Stimulated activated CD4-positive, alpha-beta T cell treated with anti-CD3 and anti-CD28 coated beads, Interleukin-1b, Interleukin-23, amount 100 ng/mL, for 4 hours (primary cell): ENCODE measurements at places on chromosomes 6 and 20.

DNA sequence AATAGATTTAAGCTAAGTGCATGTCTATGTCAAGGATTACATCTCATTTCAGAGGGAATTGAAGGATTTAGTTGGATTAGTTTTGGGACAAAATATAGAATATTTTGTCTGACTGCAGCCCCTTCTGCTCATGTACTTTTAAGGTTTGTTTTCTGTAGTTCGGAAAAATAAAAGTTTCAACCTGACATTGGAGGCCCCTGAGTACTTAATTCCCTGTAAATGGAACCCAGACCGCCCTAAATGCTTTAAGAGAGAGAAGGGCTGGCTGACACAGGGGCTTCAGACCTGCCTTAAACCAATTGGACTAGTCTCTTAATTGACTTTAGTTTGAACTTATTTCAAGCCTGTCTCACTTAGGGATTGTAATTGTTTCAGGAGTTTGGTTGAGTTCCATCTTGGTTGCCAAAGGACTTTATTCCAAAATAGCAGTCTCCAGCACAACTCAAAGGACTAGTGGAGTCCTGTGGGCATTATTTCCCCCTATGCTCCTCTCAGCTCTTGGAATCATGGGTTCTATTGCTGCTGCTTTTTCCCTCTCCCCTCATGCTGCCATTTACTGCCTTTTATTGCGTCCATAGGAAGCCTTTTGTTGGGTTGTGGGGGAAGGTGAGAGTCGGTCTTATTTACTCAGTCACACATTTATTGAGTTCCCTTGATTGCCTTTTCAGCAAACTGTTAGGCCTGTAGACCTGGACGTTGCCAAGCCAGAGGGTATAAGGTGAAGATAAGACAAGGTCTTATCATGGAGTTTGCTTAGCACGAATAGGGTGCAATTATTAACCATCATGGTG lies 14.5 kb downstream of the BRD2 start:
- DNase-seq = no peak

- no peak for DNase-seq
These were observed 29.8 kb downstream of the ARHGAP40 start for GRCh38 chr20:38631155-38632022.

- DNase-seq = no peak
These were observed 384.8 kb upstream of the SOX4 start for GRCh38 chr6:21208796-21209186.

DNA sequence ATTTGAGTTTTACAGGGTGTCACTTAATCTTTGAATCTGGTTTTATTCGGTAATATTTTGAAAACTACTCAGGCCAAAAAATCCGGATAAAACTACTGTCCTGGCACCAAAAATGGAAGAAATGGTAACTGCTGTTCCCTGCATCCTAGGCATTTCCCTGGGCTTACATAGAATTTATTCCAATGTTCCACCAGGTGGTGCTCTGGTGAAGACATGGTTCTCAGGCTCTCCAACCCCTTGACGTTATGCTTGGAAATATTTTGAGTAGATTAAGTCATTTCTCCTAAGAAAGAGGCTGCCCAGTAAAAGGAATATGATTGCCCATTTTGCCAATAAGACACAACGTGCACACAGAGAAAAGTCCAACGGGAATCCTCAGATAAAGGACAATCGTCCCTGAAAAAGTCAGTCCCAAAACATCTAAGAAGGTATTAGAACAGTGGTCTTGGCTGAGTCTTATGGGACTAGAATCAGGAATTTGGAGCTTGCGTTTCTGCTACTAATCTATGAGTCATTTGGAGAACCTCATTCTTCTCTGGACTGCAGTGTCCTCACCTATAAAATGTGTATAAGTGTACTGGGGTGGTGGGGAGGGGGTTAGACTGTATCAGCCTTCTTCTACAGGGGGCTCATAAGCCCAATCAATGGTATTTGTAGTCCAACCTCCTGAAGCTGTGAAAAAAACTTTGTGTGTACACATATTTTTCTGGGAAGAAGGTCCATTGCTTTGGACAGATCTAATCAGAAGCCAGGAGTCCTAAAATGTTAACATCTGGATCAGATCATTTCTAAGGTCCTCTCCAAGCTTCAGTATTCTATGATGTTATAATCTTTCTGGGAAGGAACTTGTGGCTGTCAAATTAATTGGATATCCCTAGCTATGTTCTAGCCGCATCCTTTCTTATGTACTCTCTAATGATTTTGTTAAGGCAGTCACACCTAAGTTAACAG lies 131.0 kb upstream of the BMP2 start:
- DNase-seq = no peak

DNA sequence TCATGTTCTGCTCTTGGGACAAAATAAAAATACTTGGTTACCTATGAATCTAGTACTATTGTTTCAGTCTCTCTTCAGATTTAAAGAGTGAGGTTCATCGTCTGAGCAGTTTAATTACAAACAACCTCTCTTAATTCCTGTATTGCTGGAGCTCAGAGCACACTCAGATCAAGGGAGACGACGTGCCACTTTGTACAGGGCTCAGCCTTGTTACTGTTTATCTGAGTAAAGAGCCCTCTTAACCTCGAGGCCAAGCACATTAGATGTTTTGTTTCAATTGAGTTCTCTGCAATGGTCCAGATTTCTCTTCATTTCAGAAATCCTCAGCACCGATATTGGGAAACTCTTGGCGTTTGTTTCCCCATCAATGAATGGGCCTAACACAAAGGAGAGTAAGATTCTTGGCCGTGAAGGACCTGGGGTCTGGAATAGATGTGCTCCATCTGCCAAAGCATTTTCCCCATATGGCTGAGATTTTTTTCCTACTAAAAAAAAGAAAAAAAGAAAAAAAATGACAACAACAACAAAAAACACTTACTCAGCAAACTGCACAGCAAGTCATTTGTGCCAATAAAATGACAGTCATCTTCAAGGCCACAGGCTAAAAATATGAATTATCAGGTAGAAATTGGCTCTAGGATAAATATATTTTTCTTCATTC lies 82.6 kb upstream of the CCN6 start:
- no peak for DNase-seq

DNA sequence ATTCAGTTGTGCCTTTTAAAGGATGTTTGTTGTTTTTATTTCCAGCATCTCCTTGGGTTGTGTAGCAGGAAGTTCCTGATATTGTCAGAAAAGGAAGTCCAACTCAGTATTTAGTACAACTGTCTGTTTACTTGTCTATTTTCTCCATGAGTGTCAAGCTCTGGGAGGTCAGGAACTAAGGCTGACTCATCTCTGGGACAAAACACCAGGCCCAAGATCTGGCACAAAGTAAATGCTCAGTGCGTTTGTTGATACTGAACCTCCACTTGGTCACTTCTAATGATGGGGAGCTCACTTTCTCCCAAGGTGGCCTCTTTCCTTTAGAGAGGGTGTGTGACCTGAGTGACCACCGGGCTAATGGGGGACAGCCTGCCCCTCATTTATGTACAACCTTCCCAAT lies 12.6 kb upstream of the PIGU start:
- no peak for DNase-seq

DNA sequence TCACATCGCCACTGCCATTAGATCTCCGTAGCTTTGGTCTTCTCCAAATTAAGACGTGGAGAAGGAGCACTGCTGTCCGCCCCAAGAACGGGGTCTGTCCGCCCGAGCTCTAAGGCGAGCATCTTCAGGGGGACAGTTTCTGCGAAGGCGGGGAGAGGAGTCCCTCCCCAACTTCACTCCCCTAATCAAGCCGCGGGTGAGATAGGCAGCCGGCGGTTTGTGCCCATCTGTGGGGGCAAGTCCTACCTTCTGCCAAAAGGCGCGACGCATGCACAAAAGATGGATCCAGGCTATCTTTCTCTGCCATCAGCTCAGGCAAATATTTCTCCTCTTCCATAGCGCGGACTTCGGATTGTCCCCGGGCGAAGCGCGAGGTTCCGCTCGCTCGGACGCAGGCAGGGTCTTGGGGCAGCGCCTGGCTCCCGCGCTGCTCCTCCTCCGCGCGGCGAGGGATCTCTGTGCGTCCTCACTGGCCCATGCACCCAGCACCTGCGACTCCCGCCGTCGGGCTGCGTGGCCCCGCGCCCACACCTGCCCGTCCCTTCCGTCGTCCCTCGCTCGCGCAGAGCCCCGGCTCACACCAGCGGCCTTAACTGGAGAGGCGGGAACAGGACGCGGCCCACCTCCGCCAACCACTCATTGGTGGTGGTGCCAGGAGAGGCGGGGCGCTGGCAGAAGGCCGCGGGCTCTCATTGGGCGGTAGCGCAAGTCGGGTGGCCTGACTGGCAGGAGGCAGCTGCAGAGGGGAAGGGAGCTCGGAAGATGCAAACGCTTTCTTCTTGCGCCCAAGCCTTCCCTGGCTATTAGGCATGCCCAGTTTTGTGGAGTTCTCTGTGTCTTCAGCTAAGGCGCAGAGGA lies at the start of gene KHDRBS2:
KHDRBS2 (minus strand) TSS at position 614 of the 858 bp plus-strand sequence.
- no peak for DNase-seq

GRCh38 chr20:17872434-17872833 lies 96.2 kb downstream of the SNX5 start:
- DNase-seq = no peak

- DNase-seq = no peak
These were observed 164.9 kb upstream of the PRND start for GRCh38 chr20:4556781-4557180.

DNA sequence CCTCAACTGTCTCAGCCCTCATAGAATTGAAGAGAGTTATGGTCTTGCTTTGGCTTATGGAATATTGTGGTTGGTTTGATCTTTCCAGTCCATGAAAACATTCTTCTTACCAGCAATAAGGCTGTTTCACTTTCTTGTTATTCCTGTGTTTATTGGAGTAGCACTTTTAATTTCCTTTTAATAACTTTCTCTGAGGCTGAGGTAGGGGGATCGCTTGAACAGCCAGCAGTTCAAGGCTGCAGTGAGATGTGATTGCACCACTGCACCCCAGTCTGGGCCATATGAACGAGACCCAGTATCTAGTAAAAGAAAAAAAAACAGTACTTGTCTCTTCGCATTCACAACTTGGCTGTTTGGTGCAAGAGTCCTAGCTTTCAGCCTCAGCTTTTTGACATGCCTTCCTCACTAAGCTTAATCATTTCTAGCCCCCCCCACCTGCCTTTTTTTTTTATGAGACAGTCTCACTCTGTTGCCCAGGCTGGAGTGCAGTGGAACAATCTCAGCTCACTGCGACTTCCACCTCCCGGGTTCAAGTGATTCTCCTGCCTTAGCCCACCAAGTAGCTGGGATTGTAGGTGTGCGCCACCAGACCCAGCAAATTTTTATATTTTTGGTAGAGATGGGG lies 70.5 kb downstream of the NCOA3 start:
- no peak for DNase-seq

DNA sequence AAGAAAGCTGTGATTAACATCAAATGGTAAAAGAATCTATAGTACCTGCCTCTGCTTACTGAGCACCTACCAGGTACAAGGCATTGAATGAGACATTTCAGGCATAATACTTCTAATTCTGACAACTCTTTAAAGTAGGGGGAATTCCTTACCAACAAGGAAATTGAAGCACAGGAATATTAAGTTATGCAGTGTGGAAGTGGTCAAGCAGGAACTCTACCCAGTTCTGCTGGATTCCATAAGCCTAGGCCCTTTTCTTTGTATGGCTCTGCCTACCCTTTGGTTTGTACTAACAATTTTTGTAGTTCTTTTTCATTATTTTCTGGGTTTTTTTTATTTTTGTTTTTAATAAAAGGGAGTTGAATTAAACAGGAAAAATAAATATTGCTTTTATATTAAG lies 114.5 kb downstream of the MAP3K5 start:
- no peak for DNase-seq

GRCh38 chr20:59020938-59021551 lies 1.8 kb downstream of the TUBB1 start:
- DNase-seq = no peak

GRCh38 chr6:38279423-38279822 lies 360.3 kb downstream of the BTBD9 start:
- no peak for DNase-seq

DNA sequence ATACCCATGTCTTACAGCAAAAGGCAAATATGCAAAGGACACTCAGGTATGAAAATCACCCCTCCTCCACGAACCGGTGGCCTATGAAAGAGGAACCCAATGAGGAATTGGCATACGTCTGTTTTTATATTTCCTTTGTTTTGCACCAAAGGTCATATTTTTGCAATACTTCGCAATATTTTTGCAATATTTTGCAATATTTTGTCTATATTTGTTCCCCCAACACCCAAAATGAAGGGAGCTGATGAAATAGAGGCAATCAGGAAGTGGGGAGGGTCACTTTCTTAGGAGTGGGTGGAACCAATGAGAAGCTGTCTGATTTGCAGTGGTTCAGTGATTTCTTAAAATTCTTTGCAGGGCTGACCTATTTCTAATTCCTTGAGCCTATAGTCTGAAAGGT lies 296.8 kb upstream of the TSHZ2 start:
- DNase-seq = no peak

GRCh38 chr6:145583753-145584152 lies 151.6 kb downstream of the EPM2A start:
- no peak for DNase-seq

DNA sequence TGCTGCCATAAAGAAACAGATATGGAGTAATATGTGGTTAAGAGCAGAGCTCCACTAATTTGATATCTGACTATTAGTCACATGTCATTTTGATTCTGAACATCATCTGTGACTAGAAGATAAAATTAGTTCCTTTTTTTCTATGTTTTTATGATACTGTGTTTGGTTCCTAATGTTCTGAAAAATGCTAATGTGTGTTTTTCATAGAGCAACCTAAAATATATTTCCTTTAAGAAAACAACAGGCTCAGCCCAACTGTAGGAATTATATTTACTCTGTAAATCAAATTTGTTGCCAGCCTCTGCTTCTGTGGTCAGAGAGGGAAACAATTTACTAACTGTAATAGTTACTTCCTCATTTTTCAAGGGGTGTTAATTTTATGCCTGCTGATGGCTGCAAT lies 33.3 kb upstream of the TXLNB start:
- DNase-seq = no peak

- peak; percentile 13 for DNase-seq
These were observed 30.0 kb upstream of the ZNF217 start for GRCh38 chr20:53623454-53624211.

DNA sequence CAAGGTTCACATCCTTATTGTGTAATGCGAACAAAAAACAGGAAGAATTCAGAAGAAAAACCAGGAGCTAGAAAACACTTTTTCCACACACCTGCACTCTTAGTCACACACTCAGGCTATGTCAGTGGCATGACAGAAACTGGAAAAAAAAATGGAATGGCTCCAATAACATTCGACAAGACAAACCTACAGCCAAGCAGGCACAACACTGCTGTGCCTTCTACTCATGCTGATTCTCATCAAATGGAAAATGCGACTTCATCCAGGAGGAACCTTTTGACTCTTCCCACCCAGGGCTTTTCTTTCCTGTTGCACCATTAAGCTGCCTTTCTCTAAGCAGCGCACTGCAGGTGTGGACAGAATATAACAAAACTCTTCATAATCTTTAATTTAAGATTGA lies 163.2 kb upstream of the BTBD3 start:
- DNase-seq = no peak

- DNase-seq = no peak
These were observed 17.9 kb downstream of the CARMIL1 start for GRCh38 chr6:25297039-25297441.

GRCh38 chr6:27669295-27669623 lies 196.4 kb upstream of the ZNF184 start:
- DNase-seq = no peak

DNA sequence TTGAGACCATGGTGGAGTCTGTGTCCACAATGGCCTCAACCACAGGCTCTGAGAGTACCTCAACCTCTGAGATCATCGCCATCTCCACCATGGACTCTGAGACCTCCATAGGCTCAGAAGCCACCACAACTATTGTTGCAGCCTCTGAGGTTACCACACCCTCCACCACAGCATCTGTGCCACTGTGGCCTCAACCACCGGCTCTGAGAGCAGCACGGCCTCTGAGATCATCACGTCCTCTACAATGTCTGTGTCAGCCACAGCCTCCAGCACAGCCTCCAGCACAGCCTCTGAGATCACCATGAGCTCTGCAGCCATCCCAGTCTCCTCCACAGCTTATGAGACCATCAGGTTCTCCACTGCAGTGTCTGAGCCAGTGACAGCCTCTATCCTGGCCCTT lies 19.4 kb upstream of the MUC21 start:
- DNase-seq = no peak
